Activated CD4-positive, alpha-beta T cell treated with anti-CD3 and anti-CD28 coated beads, Interleukin-2, amount 10 ng/mL, durations not matched to agents 7 days and 5 days (primary cell): ENCODE measurements at places on chromosomes 3 and 15. TPM values are rescaled to one million over a fixed set of nuclear protein-coding genes. Genes with fewer than 3 reads are reported as not detected.

DENND4A gene
- total RNA-seq, result 40.2 TPM

NOX5 gene
- total RNA-seq, result not detected

SPINK8 gene
- not detected for total RNA-seq

CPN2 gene
- not detected for total RNA-seq

SCAMP5 gene
- total RNA-seq, result 3.0 TPM

ZPLD1 gene
- total RNA-seq, result not detected

CA12 gene
- not detected for total RNA-seq

MAP1A gene
- 9.8 TPM for total RNA-seq

CCK gene
- total RNA-seq, result not detected

SEMA7A gene
- total RNA-seq, result 2.7 TPM

IGSF11 gene
- total RNA-seq, result 2.0 TPM

TNFAIP8L3 gene
- total RNA-seq, result not detected

OR5H2 gene
- not detected for total RNA-seq

PCOLCE2 gene
- not detected for total RNA-seq

CTDSPL gene
- 4.7 TPM for total RNA-seq

SUSD5 gene
- total RNA-seq, result not detected

C3orf20 gene
- total RNA-seq, result not detected

ROBO2 gene
- not detected for total RNA-seq

FRG2C gene
- total RNA-seq, result not detected

ATP13A5 gene
- not detected for total RNA-seq

LMAN1L gene
- total RNA-seq, result 0.92 TPM

RPLP1 gene
- 1,548 TPM for total RNA-seq

RPUSD2 gene
- total RNA-seq, result 10.0 TPM

SOX14 gene
- not detected for total RNA-seq

TNIK gene
- total RNA-seq, result 55.2 TPM

DAPK2 gene
- total RNA-seq, result 0.83 TPM

CSPG4 gene
- not detected for total RNA-seq

COL6A6 gene
- total RNA-seq, result not detected

GOLGA6A gene
- total RNA-seq, result not detected

GNAT1 gene
- not detected for total RNA-seq

GPR15 gene
- 31.0 TPM for total RNA-seq

CFAP91 gene
- not detected for total RNA-seq

POLG gene
- 85.6 TPM for total RNA-seq

PRR20G gene
- total RNA-seq, result not detected

LCTL gene
- total RNA-seq, result not detected

SCN5A gene
- total RNA-seq, result not detected

PAK6 gene
- 0.47 TPM for total RNA-seq

SAMD7 gene
- total RNA-seq, result not detected

HIGD2B gene
- not detected for total RNA-seq

ALDH1L1 gene
- total RNA-seq, result not detected

DPPA4 gene
- total RNA-seq, result not detected

GRAMD2A gene
- total RNA-seq, result not detected

ZNF502 gene
- total RNA-seq, result 1.7 TPM

CEMIP gene
- not detected for total RNA-seq
